ENCODE measurements at places on chromosomes 6 and 20. TPM values are rescaled to one million over a fixed set of nuclear protein-coding genes. Genes with fewer than 3 reads are reported as not detected.

- H3K27me3 ChIP-seq: peaks cover 87% of the 10 kb centered on the region
- peak; percentile 51 for DNase-seq
- peak within 1 kb of the TSS; percentile 94 for H3K4me3 ChIP-seq
- peak within 1 kb of the TSS; percentile 86 for H3K27ac ChIP-seq
These were observed at the start of gene POU3F2 for GRCh38 chr6:98834060-98835031. POU3F2 (plus strand) TSS chr6:98834574; CDS start chr6:98834874, 300 bp downstream.

DNA sequence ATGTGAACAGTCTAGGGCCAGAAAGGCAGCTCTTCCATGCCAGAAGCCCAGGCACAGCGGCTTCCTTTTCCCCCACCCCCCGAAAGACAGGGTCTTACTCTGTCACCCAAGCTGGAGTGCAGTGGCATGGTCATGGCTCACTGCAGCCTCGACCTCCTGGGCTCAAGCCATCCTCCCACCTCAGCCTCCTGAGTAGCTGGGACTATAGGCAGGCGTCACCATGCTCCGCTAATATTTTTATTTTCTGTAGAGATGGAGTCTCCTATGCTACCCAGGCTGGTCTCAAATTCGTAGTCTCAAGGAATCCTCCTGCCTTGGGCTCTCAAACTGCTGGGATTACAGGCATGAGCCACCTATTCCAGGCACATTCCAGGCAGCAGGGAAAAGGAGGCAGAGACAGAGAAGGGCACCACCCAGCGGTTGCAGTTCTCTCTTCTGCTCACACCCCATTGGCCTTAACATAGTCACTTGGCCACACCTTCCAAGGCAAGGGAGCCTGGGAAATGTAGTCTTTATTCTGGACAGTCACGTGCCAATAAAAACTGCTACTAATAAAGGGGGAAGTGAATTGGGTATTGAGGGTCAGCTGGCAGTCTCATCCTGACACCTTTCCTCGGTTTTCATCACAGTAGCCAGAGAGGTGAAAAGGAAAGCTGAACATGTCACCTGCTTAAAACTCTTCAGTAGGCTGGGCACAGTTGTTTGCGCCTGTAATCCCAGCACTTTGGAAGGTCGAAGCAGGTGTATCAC is 205.9 kb downstream of the ZMYND8 start:
- DNase-seq: no peak
- no peak overlapping the region for H3K27ac ChIP-seq
- H3K36me3 ChIP-seq: no peaks in the 10 kb centered on the region

DNA sequence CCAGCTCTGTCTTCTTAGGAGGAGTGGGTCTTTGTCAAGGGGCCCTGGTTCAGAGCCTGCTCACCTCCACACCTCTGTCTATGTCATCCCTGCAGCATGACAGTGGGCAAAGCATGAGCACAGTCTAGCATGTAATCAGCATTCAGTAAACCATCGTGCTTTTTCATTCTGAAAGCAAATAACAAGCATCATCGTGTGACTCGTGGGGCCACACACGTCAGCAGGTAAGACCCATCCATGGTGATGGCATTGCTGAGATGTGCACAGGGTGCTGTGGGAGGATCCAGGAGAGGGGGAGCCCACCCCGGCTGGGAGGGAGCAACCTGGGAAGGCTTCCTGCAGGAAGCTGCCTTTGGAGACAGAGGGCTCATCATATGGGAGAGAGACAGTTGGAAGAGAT is 106.7 kb downstream of the TMEM242 start:
- H3K27me3 ChIP-seq: no peaks in the 10 kb centered on the region
- H3K27ac ChIP-seq: peak overlapping the region; percentile 65
- H3K4me1 ChIP-seq: peaks cover 16% of the 10 kb centered on the region

The ZBTB9 gene
- total RNA-seq: 3.9 TPM

DNA sequence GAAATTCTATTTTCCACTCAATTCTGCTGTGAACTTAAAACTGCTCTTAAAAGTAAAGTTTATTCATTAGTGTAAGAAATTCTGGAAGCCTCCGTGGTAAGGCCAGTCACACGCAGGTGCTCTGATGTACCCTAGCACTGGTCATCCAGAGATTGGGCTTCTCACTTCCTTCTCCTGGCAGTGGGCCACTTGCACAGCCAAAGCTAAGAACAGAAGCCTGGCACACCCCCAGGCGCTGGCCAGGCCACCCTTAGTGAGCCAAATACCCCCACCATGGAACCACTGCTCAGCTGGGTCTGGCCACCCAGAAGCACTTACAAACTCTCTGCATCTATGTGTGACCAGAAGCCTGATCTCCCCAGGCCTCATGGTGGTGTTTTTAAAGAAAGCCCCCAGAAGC is 35.3 kb upstream of the ARFGEF2 start:
- peaks cover 7% of the 10 kb centered on the region for H3K4me1 ChIP-seq
- no peaks in the 10 kb centered on the region for H3K27me3 ChIP-seq
- no peak for DNase-seq
- no peak overlapping the region for H3K27ac ChIP-seq

DNA sequence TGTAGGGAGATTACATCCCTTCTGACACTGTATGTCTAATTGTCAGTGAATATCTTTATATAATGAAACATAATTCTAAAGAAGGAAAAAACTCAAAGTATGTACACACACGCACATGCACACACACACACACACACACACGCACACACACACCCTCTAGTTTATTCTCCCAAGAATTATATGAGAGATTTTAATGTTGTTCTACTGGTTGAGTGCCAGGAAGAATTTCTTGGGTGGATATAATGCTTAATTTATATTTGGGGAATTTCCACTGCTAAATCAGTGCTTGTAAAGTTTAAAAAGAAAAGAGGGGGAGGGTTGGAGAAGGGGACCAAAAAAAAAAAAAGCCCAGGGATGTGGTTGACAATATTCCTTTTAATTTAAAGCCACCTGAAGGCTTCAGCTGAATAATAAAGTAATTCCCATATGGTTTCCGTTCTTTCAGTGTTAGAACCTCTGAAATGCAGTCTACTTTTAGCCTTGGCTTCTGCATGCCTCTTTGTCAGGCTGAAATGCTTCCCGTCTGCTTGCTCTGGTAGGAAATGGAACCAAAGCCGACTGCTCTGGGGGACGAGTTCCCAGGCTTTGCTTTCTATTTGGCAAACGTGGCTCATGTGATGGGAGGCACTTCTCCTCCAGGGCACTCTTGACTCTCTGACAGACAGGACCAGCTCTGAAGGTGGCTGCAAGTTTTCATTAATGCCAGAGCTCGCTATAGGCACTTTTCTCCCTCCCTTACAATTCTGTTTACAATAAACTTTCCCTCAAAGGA is 225.4 kb downstream of the PRL start:
- H3K27me3 ChIP-seq: no peaks in the 10 kb centered on the region
- no peak overlapping the region for H3K27ac ChIP-seq
- H3K4me1 ChIP-seq: no peaks in the 10 kb centered on the region
- no peak for DNase-seq
